Stimulated activated CD4-positive, alpha-beta T cell treated with anti-CD3 and anti-CD28 coated beads, Interleukin-2, amount 100 ng/mL, for 48 hours (primary cell): ENCODE measurements at places on chromosomes 2 and 18.

DNA sequence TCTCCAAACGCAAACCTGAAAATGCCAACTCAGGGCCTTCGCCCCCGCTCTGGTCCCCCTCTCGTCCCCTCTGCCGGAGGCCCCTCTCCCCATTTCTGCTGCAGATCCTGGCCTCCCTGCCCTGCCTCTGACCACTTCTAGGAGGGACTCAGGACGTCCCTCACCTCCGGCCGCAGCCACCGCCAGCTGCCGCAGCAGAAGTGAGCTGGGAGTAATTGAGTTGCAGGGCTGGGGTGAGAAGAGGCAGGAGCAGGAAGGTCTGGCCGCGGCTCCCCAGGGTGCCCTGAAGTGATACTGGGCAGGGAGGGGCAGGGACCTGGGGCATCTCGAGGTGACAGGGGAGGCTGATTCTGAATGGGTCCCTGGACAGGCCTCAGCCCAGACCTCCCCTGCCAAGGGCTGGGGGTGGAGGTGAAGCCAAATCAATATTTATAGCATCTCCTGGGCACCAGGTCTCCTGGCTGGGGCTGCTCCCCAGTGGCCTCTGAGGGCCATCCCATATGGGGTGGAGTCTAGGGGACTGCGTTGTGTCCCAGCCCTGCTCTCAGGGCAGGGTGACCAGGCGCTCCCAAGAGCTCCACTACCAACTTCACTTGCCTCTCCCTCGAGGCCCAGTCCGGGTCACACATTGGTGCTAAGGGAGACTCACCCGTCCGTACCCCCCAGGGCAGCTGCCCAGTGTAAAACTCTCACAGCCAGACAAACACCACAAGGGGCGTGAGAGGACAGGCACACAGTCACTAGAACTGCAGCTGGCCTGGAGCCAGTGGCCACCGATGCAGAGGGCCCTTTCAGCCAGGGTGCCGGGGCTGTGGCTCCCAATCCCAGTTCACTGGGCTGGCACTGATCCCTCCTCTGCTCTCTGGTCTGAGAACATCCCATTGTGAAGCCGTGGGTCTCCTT is 33.0 kb downstream of the KCNIP3 start:
- DNase-seq: no peak

DNA sequence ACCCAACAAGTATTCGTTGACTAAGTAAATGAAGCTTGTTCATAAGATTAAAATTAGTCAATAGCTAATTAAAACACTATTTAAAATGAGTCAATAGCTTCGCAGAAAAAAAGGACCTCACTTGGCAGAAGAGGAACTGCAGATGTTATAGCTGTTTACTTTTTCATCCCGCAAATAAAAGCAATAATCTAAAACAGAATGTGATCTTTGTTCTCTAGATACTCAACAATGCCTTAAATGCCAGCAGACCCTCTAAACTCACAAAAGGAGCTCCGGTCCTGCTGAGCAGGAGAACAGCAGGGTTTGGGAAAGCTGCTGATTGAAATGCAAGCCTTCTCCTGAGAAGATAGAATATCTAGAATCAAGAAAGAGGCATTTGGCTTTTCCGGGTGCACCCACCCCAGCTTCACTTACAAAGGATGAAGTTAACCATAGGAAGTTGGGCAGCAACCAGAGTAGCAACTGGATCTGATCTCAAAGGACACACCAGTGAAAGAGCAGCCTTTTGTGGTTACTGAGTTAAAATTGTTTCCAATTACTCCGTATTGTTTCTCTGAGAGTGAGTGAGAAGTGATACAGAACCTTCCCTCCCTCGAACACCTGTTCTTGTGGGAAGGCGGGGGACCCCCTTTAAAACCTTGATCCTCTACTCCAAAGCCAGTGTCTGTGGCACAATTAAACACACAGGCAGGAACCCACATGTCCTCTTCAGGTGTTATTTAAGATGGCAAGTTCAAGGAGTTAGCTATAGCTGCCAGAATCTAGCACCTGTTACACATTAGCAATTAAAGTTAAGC is 6.8 kb downstream of the CCBE1 start:
- DNase-seq: no peak

- DNase-seq: no peak
These were observed 136.7 kb upstream of the CWC22 start for GRCh38 chr2:180143633-180144337.

- DNase-seq: no peak
These were observed 116.5 kb downstream of the NCK2 start for GRCh38 chr2:105861200-105861599.

GRCh38 chr2:207530160-207531031 is 634 bp downstream of the CREB1 start:
- DNase-seq: no peak

DNA sequence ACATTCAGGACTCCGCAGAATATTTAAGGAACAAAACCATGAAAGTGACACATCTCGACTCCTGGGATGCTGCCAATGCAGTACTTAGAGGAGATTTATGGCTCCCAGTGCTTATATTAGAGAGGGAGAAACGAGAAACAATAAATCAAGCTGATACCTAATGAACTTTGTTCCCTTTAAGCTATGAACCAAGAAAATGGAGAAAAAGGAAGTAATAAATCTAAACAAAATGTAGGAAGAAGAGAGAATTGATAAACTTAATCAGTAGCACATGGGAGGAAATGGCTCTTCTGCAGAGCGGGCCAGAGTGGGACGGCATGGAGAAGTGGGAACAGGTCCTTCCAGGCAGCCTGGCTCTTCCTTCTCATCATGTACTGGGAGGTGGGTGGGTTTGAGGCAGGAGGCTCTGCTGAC is 42.7 kb downstream of the NPPC start:
- no peak for DNase-seq

GRCh38 chr2:12807907-12808810 is 91.4 kb downstream of the TRIB2 start:
- no peak for DNase-seq

DNA sequence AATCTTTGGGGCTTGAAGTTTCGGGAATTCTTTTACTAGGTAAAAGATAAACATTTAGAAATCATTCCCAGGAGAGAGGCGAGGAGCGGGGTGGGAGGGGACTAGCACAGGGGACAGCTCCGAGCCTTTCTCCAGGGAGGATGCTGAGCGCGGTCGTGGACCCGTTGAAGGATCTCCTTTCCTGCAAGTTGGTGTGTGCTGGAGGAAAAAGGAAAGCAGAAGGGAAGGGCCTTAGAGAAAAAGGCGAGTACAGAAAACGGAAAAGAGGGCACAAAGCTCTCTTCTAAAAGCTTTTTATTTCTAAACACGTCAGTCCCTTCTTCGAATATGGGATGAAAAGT is 640 bp downstream of the SLC39A6 start:
- DNase-seq: no peak

DNA sequence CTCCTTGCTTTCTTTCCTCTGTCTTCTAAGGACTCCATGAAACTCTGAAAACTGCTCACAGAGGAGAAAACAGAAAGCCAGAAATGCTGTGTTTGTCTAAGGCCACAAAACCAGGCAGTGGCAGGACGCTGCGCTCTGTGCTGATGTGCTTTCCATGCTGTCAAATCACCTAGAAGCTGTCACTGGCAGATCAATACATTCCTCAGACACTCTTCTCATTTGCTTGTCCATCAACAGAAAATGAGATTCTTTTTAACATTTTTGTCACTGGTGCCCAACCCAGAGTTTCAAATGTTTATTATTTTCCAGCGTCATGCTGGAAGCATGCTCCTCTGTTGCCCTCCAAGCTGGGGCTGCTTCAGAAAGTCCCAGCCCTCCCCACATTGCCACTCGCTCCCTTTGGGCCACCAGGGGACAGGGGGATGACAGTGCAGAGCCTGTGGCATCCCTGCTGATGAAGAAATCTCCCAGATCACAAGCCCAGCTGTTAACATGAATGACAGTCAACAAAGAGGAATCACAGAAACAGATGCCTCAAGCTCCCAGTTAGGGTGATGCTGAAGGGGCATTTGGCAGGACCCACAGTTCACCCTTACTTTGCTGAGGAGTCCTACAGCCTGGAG is 117.5 kb upstream of the MEIS1 start:
- no peak for DNase-seq

DNA sequence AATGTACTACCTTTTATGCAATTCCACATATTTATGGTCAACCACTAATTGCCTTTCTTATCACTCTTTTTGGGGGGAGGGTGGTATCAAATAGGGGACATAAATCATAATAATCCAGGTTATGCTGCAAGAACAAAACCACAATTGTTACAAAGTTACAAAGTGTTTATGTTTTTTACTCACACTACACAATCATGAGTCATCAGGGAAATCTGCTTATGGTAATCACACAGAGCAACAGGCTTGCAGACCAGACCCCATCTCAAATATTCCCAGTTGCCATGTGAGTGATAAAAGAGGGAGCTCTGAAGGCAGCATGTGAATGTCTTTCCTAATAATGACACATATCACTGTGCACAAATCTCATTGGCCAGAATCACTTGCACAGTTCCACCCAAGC is 304.7 kb upstream of the TMEFF2 start:
- DNase-seq: no peak

DNA sequence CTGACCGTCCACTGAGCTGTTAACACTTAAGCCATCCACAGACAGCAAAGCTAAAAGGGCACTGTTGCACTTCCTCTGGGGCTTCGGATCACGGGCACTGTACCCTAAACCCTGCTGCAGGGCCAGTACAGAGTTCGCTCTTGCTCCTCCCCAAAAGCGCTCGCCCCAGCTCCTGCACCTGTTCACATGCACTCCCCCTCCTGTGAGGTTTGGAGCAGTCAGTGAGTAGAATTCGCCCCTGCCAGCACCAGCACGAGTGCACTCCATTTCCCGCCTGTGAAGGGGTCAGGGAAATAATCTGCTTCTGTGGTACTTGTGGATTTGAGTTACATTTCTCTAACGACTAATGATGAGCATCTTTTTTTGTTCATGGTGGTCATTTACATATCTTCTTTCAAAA is 158.8 kb downstream of the PTPRM start:
- no peak for DNase-seq

- DNase-seq: no peak
These were observed 478 bp downstream of the CLHC1 start for GRCh38 chr2:55231546-55232083.

DNA sequence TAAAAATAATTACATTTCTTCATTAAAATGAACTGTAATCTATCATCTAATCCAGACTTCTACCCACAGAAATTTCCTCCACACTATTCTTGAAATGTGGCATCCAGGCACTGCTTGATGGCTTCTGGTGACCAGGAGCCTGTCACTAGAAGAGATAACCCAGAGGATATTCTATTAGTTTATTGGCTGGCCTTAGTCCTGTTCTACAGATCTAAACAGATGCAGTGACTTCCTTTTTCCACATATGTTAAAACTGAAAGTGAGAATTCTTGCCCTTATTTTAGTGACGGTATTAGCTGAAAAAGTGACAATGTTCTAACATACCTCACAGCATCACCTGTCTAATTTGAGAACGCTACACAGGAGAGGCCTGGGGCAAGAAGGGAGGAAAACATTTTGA is 775.4 kb downstream of the TSN start:
- DNase-seq: no peak

- no peak for DNase-seq
These were observed 3.0 kb upstream of the GBX2 start for GRCh38 chr2:236171181-236171679.

DNA sequence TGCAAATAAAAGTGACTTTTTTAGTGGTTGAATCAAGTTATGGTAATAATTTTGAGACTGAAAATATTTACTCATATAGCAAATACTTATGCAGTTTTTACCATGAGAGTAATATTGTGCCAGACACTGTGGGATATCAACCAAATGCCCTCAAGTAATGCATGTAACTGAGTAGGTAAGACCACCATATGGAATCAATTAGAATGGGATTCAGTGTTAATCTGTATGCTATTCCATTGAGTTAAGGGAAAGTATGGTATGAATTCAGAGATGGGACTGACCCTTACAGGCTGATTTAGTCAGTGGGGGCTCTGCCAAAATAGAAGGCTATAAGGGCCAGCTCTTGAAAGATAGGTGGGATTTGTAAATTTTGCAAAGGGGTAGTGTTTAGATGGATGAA is 131.6 kb downstream of the CCDC85A start:
- no peak for DNase-seq

GRCh38 chr18:45774065-45774521 is 50.1 kb downstream of the SLC14A1 start:
- no peak for DNase-seq

- DNase-seq: no peak
These were observed 51.0 kb upstream of the CYP26B1 start for GRCh38 chr2:72198532-72199241.

DNA sequence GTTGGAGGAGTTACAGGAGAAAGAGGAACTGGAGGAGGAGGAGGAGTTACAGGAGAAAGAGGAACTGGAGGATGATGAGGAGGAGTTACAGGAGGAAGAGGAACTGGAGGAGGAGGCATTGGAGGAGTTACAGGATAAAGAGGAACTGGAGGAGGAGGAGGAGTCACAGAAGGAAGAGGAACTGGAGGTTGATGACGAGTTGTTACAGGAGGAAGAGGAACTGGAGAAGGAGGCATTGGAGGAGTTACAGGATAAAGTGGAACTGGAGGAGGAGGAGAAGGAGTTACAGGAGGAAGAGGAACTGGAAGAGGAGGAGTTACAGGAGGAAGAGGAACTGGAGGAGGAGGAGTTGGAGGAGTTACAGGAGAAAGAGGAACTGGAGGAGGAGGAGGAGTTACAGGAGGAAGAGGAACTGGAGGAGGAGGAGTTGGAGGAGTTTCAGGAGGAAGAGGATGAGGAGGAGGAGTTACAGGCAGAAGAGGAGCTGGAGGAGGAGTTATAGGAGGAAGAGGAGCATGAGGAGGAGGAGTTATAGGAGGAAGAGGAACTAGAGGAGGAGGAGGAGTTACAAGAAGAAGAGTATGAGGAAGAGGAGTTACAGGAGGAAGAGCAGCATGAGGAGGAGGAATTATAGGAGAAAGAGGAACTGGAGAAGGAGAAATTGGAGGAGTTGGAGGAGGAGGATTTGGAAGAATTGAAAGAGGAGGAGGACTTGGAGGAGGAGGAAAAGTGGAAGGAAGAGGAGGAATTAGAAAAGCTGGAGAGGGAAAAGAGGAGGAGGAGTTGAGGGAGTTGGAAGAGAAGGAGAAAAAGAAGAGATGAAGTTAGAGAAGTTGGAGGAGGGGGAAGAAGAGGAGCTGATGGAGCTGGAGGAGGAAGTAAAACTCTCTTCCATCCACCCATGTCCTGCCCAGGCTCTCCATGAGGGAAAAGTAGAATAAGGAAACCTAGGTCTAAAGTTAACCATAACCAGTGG is 37.2 kb downstream of the CLASP1 start:
- no peak for DNase-seq

DNA sequence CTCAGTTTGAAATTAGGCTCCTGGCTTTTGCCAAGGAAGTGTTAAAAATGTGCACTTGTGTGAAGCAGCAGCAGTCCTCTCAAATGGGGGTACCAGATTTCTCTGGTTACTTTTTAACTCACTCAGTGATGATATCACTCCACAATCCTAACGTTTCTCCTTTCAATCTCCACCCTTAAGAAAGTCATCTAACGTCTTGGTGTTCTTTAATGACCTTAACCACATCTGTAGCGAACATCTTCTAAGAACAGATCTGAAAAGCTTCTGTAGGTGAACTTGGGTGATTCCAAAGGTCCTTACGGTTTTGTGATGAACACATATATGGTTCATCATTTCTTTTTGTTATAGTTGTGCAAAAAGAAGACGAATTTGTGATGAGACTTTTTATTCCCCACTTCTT is 73.2 kb downstream of the DOCK10 start:
- no peak for DNase-seq
